ENCODE measurements at places on chromosomes 6 and 20. TPM values are rescaled to one million over a fixed set of nuclear protein-coding genes. Genes with fewer than 3 reads are reported as not detected.
A peak's percentile ranks its signal among the peaks of the same experiment; 100 is the strongest.

The FYN gene
- total RNA-seq: 49.9 TPM

The EMILIN3 gene
- total RNA-seq: not detected

The CRISP2 gene
- total RNA-seq: 0.23 TPM

The LAMA4 gene
- total RNA-seq: 76.5 TPM

The ADGRF1 gene
- not detected for total RNA-seq

The WASF1 gene
- total RNA-seq: 9.7 TPM

The VGLL2 gene
- total RNA-seq: not detected

The ARG1 gene
- not detected for total RNA-seq

The ZBTB9 gene
- total RNA-seq: 7.5 TPM

The PROCR gene
- 21.8 TPM for total RNA-seq

- DNase-seq: no peak
Measured at GRCh38 chr6:97790926-97791590, 508.0 kb upstream of the MMS22L start.

DNA sequence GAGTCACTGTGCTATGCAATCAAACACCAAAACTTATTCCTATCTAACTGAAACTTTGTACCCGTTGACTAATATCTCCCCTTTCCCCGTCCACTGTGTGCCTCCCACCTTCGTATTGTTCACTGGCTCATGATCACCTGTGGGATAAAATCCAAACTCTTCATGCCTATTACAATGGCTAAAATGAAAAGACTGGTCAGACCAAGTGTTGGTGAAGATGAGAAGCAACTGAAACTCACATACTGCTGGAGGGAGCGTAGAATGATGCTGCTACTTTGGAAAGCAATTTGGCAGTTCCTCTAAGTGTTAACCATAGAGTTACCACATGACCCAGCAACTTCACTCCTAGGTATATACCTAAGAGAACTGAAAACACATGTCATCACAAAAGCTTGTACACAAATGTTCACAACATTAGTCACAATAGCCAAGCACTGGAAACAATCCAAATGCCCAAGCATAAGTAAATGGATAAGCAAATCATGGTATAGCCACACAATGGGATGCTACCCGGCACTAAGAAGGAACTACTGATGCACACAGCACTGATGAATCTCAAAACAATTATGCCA lies 13.1 kb downstream of the RPS10 start:
- no peak for DNase-seq

DNA sequence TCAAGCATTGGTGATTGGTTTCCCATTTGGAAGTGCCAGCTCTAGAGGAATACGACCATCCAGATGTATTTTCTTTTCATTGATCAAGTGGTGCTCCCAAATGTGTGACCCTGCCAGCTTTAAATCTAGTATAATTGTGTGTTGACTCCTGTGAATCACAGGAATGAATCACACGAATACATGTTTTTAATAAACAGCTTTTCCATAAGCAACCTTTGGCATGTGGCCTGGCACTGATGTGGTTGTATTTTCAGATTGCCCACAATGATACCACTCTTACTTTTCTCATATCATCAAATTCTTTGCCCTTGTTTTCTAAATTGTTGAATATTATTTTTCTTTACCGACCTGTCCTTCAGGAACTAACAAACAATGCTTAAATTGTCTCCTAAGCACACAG lies 367 bp downstream of the GSTA3 start:
- DNase-seq: no peak

- no peak for DNase-seq
Measured at GRCh38 chr6:63510353-63510686, 62.0 kb upstream of the LOC128125822 start.

DNA sequence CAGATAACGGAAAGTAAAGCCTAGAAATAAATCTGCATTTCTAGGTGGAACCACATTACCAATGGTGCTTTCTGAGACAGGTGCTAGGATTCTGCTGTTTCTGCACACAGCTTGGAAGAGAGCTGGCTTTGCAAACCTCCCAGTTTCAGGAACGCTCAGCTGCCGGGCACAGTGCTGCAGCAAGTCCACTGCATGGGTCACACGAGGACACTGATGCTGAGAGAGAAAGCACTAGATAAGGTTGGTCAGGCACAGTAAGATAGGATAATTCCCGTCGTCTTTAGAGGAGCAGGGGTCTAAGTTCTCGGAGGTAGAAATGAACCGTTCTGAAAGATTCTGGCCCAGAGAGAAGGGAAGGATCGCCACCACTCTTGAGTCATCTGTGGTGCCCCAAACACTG lies 11.0 kb downstream of the UNC93A start:
- no peak for DNase-seq

DNA sequence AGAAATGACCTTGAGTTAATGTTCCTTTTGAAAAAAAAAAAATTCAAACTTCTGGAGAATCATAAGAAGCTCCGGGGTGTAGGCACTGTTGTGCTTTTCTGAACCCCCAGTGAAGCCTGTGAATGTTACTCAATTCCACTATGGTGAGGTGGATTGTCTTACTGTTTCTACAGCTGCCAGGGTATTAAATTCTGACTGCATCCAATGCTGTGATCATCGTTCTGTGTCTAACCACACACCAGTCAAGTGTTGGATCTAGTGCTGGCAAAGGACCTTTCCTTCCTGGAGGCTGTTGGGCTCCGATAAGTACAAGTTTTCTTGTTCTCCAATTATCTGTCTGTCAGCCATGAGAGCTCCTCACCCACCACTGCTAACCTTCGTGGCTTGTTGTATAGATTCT lies 162.0 kb upstream of the EPHA7 start:
- no peak for DNase-seq

GRCh38 chr20:10412591-10413408 lies 21.2 kb downstream of the MKKS start:
- DNase-seq: no peak

- DNase-seq: no peak
Measured at GRCh38 chr6:13831615-13832014, 17.3 kb upstream of the MCUR1 start.

DNA sequence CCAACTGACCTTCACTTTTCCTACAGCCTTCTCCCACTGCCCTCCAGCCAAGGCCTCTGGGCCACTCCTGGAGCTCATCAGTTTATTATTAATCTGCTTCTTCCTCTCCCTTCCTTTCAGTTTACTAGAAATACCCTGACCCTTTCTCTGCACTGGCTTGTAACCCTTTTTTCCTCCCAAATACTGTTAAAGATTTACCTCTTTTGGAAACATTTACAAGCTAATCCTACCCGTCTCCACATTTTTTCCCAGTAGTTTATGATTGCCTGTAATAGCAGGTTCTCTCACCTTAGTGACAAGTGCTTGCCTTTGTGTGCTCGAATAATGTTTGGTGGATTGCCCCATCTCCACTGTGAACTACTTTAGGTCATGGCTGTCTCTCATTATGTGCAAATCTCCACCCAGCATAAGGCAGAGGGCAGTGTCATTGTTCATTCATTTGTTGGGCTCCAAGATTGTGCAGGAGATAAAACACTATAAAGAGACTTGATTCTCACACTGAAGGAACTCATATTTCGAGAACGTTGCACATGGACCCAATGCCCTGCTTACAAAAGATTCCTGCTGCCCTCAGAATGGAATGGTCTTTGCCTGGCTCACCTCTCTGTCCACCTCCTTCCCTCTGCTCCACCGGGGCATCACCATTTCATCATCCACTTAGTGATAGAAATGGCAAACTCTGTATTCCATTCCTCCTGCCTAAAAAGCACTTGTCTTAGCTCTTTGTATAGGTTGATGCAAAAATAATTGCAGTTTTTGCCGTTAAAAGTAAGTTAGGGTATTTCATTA lies 491.1 kb downstream of the UTRN start:
- DNase-seq: no peak

DNA sequence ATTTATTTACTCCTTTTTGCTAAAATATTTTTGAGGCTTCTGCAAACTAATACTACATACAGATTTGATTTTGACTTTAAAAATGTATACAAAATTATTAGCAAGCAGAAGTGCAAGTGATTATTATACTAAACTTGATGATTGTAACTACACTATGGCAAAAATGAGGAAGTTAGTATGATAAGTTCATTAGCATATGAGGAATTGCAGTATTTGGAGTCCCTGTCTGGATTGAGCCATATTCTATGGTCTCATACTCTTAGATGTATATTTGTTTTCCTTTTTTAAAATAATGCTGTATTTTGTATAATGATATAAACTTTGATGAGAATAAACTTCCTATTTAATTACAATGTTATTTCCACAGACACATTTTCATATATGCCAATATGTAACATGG lies 13.9 kb downstream of the CRISP3 start:
- DNase-seq: no peak

- DNase-seq: peak; percentile 37
Measured at GRCh38 chr6:72031471-72031870, 145.1 kb downstream of the RIMS1 start.

DNA sequence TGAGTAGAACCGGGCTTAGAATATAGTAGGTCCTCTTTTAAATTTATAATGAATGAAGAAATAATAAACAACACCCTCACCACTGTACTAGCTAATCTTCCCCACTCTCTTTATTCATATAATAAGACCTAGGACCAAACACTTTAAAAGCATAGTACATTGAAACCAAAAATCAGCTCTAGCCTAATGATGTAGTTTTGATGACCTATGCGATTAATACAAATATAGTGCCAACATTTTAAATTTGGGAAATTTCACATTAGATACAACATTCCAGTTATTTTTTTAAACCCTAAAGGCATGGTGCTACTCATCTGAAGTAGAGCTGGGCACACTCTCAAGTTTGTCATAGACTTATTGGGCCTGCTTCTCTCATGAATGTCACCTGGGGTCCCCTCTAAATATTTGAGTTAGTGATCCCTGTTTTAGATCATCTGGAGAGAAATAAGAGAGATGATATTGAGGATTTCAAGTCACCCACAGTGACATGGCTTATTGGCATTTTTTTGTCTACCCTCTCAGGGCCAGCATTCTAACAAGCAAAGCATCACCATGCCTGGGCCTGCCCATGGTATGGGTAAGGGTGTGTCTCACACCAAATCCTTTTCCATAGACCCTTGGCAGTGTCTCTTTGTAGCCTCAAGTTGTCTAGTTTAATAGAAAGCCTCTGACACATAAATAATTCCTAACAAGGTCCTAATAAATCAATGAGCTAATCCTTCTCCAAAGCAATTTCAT lies 319.8 kb downstream of the HIVEP2 start:
- DNase-seq: no peak

All from Daoy (cell line).